ENCODE measurements at places on chromosomes 4 and X. TPM values are rescaled to one million over a fixed set of nuclear protein-coding genes. Genes with fewer than 3 reads are reported as not detected.

ABCE1 gene
- 59.8 TPM for polyA plus RNA-seq

GPR34 gene
- 1.0 TPM for polyA plus RNA-seq

DNA sequence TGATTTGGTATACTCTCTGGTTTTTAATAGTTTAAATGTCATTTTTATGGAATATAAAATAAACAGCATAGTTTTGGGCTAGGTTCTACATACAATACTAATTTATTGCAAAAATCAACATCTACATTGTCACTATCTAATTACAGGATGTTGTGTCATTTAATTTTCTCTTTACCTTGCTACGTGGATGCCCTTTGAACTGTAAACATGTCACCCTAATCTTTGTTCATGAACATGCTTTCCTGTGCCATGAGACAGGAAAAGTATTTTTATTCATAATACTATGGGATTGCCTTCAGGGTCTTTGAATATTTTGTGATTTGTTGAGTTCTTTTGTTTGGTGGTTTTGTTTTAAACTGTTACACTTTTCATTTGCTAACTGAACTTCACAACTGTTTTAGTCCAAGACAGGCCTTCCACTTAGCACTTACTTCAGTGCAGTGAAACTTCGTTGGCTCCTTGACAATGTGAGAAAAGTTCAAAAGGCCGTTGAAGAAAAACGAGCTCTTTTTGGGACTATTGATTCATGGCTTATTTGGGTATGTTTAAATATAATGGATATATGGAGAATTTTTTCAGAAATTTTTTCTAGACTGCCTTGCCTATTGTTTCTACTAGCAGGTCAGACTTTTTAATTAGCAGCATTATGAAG, 40.9 kb downstream of the GK start:
- DNase-seq = no peak

TMPRSS11E gene
- polyA plus RNA-seq = 0.04 TPM

DNA sequence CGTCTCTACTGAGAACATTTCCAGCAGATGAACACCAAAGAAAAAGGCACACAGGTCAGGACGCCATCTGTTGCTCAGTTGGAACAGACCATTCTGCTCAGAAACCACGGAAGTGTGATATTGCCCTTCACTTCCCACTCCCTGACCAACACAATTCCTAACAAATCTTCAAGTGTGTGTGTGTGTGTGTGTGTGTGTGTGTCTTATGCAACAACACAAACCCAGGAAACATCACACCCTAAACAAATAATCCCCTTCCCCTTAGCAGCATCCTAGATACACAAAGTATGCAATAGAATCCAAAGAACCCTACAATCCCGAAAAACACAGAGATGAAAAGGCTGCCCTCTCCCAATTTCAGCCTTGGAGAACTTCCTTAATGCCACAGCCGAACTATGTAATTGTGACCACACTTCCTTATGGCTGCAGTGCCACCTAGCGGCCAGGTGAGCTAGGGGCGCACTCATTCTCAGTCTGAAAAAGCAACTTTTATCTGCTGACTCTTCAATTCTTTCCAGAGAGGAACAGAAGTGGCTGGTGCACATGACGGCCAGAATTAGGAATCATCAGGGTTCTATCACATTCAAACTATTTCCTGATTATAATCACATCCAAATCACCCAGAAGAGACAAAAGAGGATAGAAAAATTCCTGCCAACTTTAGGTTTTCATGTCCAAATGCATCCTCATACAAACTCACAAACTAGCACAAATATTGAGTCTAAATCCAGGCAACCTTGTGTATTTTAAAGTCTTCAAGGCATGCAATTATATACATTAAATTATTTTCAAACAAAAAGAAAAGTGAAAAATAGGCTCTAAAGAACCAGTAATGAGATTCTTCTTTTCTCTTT, 164.9 kb downstream of the DHX15 start:
- peak; percentile 75 for DNase-seq

RPL36A gene
- 1,427 TPM for polyA plus RNA-seq

DNA sequence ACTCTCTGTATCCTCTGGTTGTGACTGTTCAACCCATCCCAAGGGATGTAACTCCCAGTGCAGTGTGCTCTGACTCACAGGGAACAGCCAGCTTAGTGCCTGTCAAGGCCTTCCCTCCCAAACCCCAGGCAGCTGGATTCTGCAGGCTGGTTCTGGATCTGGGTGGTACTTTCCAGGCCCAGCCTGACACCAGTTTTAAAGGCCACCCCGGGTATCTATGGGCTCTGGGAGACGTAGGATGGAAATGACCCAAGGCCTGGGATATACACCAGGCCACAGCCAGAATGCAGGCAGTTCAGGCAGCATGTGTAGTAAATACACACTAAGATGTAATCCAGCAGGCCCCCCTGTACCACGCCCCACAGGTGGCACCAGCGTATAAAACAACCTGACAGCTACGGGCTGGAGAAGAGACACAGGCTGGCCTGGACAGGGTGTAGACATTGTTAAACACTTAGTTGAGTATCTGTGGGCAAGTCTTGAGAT, 64.2 kb downstream of the SPINK2 start:
- no peak for DNase-seq

HSFX1 gene
- polyA plus RNA-seq = 0.31 TPM

DNA sequence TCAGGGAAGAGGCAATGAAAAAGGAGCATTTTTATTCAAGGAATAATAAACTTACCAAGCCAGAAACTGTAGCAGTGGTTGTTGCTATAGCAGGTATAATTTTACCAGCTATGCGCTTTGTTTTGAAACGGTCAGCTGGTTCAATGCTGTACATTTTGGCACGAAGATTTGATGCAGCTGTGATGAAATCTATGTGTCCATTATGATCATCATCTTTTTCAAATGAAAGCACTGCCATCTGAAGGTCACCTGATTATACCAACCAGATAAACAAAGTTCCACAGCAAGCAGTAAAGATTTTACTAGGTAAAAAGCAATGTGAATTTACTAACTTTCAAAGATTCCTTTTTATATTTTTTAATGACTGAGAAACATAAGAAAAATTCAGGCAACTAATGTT, 66.4 kb downstream of the STAP1 start:
- DNase-seq = no peak

USP17L15 gene
- polyA plus RNA-seq = not detected

GRCh38 chrX:68918202-68918601, 89.4 kb downstream of the EFNB1 start:
- no peak for DNase-seq

LUZP4 gene
- not detected for polyA plus RNA-seq

DNA sequence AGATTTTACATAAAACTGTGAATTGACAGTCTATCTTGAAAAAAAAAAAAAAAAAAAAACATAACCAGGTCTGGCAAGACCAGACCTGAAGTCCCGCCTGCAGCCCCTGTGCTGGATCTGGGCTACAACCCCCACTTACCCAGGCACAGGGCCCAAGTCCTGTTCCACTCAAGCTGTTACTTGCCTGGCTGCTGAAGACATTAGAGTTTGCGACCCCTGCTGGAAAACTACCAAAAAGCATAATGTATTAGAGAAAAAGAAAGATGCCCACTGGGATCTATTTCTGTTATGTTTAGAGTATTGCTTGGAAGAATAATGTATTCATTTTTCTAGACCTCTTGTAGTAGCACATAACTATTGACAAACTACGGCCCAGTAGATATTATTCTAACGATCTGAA, 4.7 kb downstream of the HS3ST1 start:
- no peak for DNase-seq

All from psoas muscle (tissue), 8 donors.